ENCODE measurements at places on chromosomes 6 and 20.

- DNase-seq: no peak
Observed at GRCh38 chr6:52227495-52227894, 16.8 kb downstream of the IL17F start.

DNA sequence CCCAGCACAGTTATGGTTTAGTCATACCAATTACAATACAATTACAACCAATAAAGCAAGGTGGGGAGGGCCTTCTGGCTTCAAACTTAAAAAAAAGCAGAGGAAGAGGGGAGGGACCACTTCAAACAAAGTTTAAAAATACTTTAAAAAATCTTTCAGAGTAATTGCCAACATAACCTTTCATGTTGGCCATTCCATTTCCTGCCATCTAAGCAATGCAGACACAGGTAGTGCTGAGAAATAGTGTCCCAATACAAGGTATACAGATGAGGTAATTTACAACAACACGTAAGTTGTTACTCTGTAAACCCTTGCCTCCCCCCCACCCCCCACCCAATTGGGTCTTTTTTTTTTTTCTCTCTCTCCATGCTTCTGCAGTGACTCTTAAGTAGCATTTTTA lies 18.8 kb upstream of the TBC1D20 start:
- no peak for DNase-seq

- DNase-seq: no peak
Observed at GRCh38 chr20:18748987-18749386, 64.6 kb upstream of the SCP2D1 start.

GRCh38 chr6:91304521-91304920 lies 717.6 kb upstream of the MAP3K7 start:
- DNase-seq: no peak

GRCh38 chr20:32028647-32029372 lies 18.6 kb downstream of the CCM2L start:
- no peak for DNase-seq

GRCh38 chr20:14698605-14699373 lies 361.4 kb upstream of the FLRT3 start:
- DNase-seq: no peak

- DNase-seq: no peak
Observed at GRCh38 chr6:39731565-39731964, 6.4 kb upstream of the KIF6 start.

All from hepatic stellate cell (primary cell).